ENCODE measurements at places on chromosomes 2 and 18.
A peak's percentile ranks its signal among the peaks of the same experiment; 100 is the strongest.

- DNase-seq, result peak; percentile 58
Measured at GRCh38 chr2:226030788-226031646, 631.5 kb downstream of the NYAP2 start.

DNA sequence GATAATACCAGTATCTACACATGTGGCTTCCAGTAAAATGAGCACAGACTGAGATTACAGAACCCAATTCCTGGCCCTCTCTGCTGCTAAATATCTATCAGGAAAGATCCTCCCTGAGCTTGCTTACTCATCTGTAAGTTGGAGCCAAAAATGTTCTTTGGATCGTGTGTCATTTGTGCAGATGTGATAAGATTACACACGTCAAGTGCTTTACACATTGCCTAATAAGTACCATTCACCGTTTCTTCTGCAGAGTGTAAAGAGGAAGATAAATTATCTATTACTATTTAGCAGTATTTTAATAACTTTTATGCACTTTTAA lies 23.2 kb upstream of the SLC20A1 start:
- no peak for DNase-seq

DNA sequence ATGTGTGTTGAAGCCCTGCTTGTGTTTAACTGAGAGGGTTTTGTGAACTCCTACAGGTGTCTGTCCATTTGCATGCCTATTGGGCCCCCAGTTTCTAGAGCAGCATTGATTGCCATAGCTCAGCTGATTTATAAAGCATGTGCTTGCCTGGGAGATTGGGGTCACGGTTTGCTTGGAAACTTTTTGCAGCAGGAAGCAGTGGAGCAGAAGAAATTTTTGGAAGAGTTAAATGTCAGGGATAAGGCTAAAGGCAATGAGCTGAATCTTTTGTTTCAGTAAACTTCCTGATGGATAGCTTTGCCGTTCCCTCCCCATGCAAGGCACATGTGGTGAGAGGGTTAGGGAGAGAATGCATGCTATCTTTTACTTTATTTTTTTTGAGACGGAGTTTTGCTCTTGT lies 102.2 kb downstream of the PTPRM start:
- no peak for DNase-seq

- no peak for DNase-seq
Measured at GRCh38 chr2:142966284-142966683, 88.8 kb downstream of the KYNU start.

Measured in putamen (tissue), 1 donor.